Tibial nerve (tissue), 4 donors: ENCODE measurements at places on chromosomes 7 and 10. TPM values are rescaled to one million over a fixed set of nuclear protein-coding genes. Genes with fewer than 3 reads are reported as not detected.

Gene PROSER2
- total RNA-seq, result 98.4 TPM

DNA sequence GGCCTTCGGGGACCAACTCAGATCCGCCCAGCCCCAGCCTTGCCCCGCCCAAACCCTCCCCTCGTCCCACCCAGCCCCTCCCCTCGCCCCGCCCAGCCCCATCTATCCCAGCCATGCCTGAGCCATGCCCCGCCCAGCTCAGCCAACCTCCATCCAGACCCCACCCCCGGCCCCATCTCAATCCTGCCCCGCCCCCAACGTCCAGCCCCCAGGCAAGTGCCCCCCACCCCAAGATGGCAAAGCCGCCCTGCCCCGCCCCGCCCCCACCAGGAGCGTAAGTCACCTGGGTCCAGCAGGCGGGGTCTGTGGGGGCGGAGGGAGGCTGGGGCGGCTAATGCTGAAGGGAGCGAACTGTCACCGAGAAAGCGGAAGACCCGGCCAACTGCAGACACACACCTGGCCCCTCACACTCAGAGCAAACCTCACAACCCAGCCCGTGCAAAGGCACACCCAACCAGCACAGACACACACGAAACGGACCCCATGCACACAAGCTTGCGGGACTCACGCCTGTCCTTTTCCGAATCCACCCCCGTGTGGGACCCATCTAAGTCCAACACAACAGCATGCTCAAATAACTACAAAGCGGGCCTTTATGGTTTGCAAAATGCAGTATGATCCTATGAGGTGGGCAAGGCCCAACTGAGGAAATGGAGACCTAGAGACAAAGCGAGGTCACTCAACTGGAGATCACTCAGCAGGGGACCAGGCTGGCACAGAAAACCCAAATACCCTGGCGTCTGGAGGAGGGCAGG is 11.5 kb upstream of the OGA start:
- DNase-seq, result peak; percentile 37
- peaks cover 12% of the 10 kb centered on the region for H3K4me1 ChIP-seq
- H3K4me3 ChIP-seq, result peak overlapping the region; percentile 56
- no peaks in the 10 kb centered on the region for H3K36me3 ChIP-seq
- H3K27ac ChIP-seq, result peak overlapping the region; percentile 83

Gene LEP
- total RNA-seq, result 26.7 TPM

Gene CBLL1
- 17.4 TPM for total RNA-seq

GRCh38 chr10:81108516-81109199 is 571.0 kb downstream of the SH2D4B start:
- DNase-seq, result no peak
- H3K36me3 ChIP-seq, result no peaks in the 10 kb centered on the region
- H3K4me1 ChIP-seq, result no peaks in the 10 kb centered on the region
- no peak overlapping the region for H3K4me3 ChIP-seq
- no peaks in the 10 kb centered on the region for H3K27me3 ChIP-seq

GRCh38 chr7:81908220-81908619 is 138.4 kb upstream of the HGF start:
- H3K36me3 ChIP-seq, result no peaks in the 10 kb centered on the region
- H3K27me3 ChIP-seq, result no peaks in the 10 kb centered on the region
- H3K4me3 ChIP-seq, result no peak overlapping the region
- no peak overlapping the region for H3K27ac ChIP-seq
- no peaks in the 10 kb centered on the region for H3K4me1 ChIP-seq

- no peak overlapping the region for H3K4me3 ChIP-seq
- H3K36me3 ChIP-seq, result no peaks in the 10 kb centered on the region
- DNase-seq, result no peak
- no peak overlapping the region for H3K27ac ChIP-seq
These were observed 241.9 kb downstream of the GLRX3 start for GRCh38 chr10:130377986-130378540.

Gene CTNNA3
- 36.1 TPM for total RNA-seq

GRCh38 chr10:11245095-11245479 is 227.4 kb downstream of the CELF2 start:
- DNase-seq, result no peak
- H3K27ac ChIP-seq, result no peak overlapping the region
- peaks cover 22% of the 10 kb centered on the region for H3K4me1 ChIP-seq
- H3K27me3 ChIP-seq, result no peaks in the 10 kb centered on the region
- H3K36me3 ChIP-seq, result no peaks in the 10 kb centered on the region
- H3K4me3 ChIP-seq, result no peak overlapping the region

DNA sequence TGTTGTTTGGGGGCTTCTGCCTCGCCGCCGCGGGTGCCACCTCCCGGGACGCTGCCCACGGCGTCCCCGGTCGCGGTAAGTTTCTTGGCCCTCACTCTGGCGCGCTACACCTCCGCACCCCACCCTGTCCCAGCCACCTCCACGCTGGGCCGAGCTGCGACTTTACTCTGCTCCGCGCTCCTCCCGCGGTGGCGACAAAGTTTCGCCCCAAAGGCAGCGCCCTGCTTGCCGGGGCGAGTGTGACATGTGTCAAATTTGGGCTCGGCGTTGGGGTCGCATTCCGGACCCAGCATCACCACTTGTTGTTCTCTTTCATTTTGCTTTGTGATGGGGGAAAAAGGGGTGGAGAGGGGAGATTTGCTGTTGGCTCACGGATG is 167.7 kb upstream of the PPP1R3A start:
- H3K4me1 ChIP-seq, result peaks cover 55% of the 10 kb centered on the region
- H3K27me3 ChIP-seq, result peaks cover 45% of the 10 kb centered on the region
- peak overlapping the region; percentile 87 for H3K27ac ChIP-seq
- no peak for DNase-seq
- H3K4me3 ChIP-seq, result peak overlapping the region; percentile 68

DNA sequence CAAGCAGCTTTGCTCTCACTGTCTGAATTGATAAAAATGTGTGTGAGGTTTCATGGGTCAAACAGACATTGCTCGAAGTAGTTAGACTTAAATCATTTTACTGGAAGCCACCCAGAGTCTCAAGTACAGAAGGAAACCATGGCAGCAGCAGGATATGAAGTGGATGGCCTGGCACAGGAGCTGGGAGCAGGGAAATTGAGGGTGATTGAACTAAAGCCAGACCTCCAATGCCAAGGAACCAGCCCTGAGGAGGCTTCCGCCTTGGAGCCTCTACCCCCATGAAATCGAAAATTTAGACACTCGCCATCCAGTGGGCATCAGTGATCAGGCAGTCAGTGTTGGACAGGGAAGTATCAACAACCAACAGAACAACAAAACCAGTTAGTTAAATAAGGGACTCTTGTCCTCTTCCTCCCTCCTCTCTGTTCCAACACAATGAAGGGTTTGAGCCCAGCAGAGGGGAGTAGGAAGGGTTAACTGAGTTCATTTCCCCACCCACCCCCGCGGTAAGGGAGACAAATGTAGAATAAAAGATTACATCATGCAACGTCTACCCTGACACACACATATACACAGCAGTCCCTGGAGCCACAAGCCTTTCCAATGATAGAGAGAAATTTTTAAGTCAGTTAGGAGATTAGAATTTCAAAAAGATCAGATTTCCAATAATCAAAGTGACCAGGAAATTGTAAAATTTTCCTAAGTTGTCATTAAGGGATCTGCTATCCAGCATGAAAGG is 156.3 kb downstream of the SLC16A9 start:
- DNase-seq, result no peak
- H3K4me3 ChIP-seq, result no peak overlapping the region
- no peaks in the 10 kb centered on the region for H3K27me3 ChIP-seq
- no peak overlapping the region for H3K27ac ChIP-seq

GRCh38 chr10:71468363-71469094 is 71.8 kb downstream of the CDH23 start:
- DNase-seq, result no peak
- H3K4me1 ChIP-seq, result no peaks in the 10 kb centered on the region
- no peak overlapping the region for H3K27ac ChIP-seq
- H3K36me3 ChIP-seq, result no peaks in the 10 kb centered on the region
- H3K27me3 ChIP-seq, result no peaks in the 10 kb centered on the region

DNA sequence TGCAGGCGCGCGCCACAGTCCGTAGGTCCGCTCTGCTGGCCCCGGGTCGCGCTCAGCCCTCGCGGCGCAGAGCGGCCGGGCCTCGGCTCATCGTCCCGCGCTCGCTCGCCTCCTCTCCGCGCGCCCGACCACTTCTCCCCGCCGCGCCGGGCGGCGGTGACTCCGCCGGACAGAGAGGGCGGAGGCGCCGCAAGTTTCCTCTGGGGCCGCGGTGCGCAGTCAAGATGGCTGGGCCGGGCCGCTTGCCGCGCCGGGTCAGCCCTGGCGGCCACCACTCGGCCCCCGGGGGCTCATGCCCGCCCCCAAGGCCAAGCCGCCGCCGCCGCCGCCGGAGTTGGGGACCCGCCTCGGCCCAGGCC is 441 bp downstream of the FZD8 start:
- peak overlapping the region; percentile 95 for H3K4me3 ChIP-seq
- H3K27ac ChIP-seq, result peak overlapping the region; percentile 86
- DNase-seq, result no peak
- H3K4me1 ChIP-seq, result peaks cover 11% of the 10 kb centered on the region
- no peaks in the 10 kb centered on the region for H3K27me3 ChIP-seq

- no peak overlapping the region for H3K4me3 ChIP-seq
- H3K27me3 ChIP-seq, result no peaks in the 10 kb centered on the region
- no peak overlapping the region for H3K27ac ChIP-seq
- H3K4me1 ChIP-seq, result no peaks in the 10 kb centered on the region
- H3K36me3 ChIP-seq, result no peaks in the 10 kb centered on the region
- DNase-seq, result no peak
These were observed 162.6 kb upstream of the GDF10 start for GRCh38 chr10:47137311-47137851.

Gene LRRC17
- total RNA-seq, result 2.6 TPM

Gene TMEM184A
- total RNA-seq, result 2.5 TPM

Gene TMEM120A
- 54.9 TPM for total RNA-seq

GRCh38 chr10:51377932-51378599 is 303.8 kb downstream of the PRKG1 start:
- DNase-seq, result no peak
- no peak overlapping the region for H3K27ac ChIP-seq
- H3K36me3 ChIP-seq, result no peaks in the 10 kb centered on the region
- H3K4me3 ChIP-seq, result no peak overlapping the region
- H3K27me3 ChIP-seq, result no peaks in the 10 kb centered on the region
- H3K4me1 ChIP-seq, result no peaks in the 10 kb centered on the region

- peaks cover 29% of the 10 kb centered on the region for H3K4me1 ChIP-seq
- no peaks in the 10 kb centered on the region for H3K36me3 ChIP-seq
- H3K27me3 ChIP-seq, result no peaks in the 10 kb centered on the region
These were observed 6.4 kb downstream of the TMEM248 start for GRCh38 chr7:66927348-66927948.

DNA sequence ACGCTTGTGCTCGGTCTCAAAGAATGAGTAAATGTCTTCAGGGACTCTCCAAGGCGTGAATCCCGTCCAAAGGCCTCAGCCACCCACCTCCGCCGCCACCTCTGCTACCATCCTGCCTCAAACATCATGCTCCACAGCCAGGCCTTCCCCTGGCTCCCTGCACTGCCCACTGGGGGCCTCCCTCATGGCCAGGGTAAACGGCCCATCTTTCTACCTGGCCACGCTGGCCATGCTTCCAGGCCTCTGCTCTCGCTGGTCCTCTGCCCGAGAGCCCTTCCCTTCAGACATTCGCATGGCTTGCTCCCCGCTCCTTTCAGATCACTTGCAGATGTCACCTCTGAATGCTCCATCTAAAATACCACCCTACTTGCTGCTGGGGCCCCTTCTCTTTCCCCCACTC is 40.2 kb downstream of the ZNF783 start:
- H3K36me3 ChIP-seq, result no peaks in the 10 kb centered on the region
- no peaks in the 10 kb centered on the region for H3K4me1 ChIP-seq
- H3K4me3 ChIP-seq, result no peak overlapping the region
- DNase-seq, result no peak
- H3K27me3 ChIP-seq, result no peaks in the 10 kb centered on the region
- H3K27ac ChIP-seq, result no peak overlapping the region

- DNase-seq, result no peak
- no peaks in the 10 kb centered on the region for H3K27me3 ChIP-seq
- H3K4me1 ChIP-seq, result peaks cover 32% of the 10 kb centered on the region
- H3K27ac ChIP-seq, result no peak overlapping the region
- H3K36me3 ChIP-seq, result no peaks in the 10 kb centered on the region
- no peak overlapping the region for H3K4me3 ChIP-seq
These were observed 84.7 kb downstream of the MAPK8 start for GRCh38 chr10:48390933-48391845.

Gene FGFBP3
- 6.5 TPM for total RNA-seq

- no peaks in the 10 kb centered on the region for H3K27me3 ChIP-seq
- H3K4me3 ChIP-seq, result no peak overlapping the region
- no peak for DNase-seq
- no peak overlapping the region for H3K27ac ChIP-seq
- H3K36me3 ChIP-seq, result no peaks in the 10 kb centered on the region
- H3K4me1 ChIP-seq, result no peaks in the 10 kb centered on the region
These were observed 333.8 kb downstream of the CXCL12 start for GRCh38 chr10:44051091-44051490.
